DMS153 (cell line): ENCODE measurements at places on chromosomes 3 and 15.

DNA sequence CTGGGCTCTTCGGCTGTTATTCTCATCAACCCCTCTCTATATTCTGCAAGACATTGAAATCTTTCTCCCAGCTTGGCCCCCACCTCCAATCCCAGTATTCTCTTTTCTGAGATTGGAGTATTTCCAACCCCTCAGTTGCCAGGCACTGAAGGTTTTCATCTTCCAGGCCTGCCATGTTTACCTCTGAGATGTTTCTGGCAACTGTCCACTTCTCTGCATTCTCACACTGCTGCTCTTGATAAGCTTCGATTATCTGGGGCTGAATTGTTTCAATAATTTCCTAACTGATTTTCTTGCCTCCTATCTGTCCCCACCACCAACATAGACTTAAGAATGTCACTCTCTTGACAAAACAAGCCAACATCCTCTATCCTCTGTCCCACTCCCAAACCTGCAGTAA lies 1.4 kb upstream of the GPR156 start:
- no peak for DNase-seq

GRCh38 chr3:38717355-38718240 lies 68.1 kb upstream of the SCN5A start:
- no peak for DNase-seq

GRCh38 chr3:82100378-82100777 lies 338.9 kb upstream of the GBE1 start:
- no peak for DNase-seq

DNA sequence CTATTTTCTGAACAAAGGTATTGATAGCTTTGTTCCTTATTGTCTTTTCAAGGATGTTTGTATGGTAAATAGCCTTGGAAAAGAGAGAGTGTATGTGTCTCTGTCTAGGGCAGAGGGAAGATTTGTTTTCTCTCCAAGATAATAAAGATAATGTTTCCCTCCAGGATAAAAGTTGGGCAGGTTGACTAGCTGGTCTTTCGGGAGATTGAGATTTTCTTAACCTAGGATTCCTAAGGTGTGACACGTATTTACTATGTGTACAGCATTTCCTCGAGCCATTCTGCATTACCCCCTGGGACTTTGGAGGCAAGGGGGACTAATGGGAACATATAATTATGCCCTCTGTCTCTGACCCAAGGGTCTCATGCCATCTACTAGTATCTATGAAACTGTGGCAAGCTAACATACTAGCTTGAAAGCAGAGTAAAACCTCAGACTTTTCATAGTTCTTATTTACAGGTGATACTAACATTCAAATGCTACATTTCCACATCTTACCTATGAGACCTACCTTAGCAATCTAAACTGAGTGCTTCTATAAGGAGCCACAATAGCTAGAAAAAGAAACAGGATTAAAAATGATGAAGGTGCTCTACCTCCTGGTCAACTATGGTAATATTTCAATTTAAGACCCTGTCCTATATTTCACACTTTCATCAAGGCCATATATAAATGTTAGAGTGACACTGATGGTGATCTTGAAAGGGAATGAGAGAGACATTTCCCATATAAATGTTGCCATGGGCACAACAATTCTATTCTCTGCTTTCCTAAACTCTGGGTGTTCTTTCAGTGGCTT lies 252.9 kb upstream of the CBLB start:
- DNase-seq = no peak

GRCh38 chr3:51379301-51379700 lies 5.8 kb upstream of the MANF start:
- no peak for DNase-seq

GRCh38 chr3:39196034-39196433 lies 3.6 kb upstream of the XIRP1 start:
- DNase-seq = no peak

DNA sequence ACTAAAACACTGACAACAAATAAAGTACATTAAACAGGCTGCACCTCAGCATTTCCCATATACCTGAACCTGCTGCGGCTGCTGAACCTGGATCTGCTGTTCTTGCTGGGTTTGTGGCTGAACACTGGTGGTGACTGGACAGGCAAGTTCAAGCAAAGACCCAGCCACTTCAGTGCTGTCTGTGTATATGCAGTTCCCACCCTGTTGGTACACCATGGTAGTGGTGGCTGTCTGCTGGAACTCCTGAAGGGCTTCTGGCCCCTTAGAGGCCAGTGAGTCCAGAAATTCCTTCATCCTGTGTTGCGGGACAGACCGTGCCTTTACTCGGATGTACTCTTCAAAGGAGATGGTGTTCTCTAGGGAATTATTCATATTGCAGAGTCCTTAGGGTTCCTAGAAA lies 17.2 kb downstream of the QRICH1 start:
- no peak for DNase-seq

DNA sequence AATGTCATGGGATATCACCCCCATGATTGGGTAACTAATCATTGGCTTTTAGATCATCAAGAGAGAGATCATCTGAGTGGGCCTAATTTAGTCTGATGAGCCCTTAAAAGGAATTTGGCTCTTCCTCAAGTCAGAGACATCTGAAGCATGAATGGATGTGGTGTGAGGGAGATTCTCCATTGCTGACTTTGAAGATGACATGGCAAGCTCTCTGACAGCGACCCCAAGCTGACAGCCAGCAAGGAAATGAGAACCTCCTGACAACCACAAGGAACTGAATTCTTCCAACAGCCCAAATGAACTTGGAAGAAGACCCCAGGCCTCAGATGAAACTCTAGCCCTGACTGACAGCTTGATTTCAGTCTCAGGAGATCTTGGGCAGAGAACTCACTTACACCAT lies 108.4 kb upstream of the SPATA12 start:
- no peak for DNase-seq

- DNase-seq = no peak
These were observed 76.1 kb upstream of the SPATA16 start for GRCh38 chr3:173217127-173217526.

DNA sequence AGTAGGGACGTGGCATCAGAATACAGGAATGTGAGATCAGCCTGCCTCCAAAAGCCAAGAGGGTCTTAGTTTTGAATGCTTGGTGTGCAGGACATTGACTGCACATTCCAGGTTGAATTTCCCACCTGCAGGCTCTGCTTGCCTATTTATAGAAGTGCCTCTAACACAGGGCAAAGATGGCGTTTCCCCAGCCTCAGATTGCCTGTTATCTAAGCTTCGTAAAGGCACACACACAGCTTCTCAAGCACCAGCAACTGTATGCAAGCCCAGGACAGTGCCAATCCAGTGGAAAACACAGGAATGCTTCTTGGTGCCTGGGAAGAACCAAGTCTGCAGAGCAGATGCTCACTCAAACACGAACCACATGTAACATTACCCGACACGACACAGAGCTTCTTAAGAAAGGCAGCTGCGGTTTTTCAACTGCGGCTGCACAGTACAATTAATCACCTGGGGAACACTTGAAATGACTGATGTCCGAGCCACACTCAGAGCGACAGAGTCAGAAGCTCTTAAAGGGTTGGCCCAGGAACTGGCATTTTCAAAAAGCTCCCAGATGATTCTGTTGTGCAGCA lies 90.0 kb upstream of the ANKRD34C start:
- no peak for DNase-seq
